ENCODE measurements at places on chromosomes 7 and 10.

DNA sequence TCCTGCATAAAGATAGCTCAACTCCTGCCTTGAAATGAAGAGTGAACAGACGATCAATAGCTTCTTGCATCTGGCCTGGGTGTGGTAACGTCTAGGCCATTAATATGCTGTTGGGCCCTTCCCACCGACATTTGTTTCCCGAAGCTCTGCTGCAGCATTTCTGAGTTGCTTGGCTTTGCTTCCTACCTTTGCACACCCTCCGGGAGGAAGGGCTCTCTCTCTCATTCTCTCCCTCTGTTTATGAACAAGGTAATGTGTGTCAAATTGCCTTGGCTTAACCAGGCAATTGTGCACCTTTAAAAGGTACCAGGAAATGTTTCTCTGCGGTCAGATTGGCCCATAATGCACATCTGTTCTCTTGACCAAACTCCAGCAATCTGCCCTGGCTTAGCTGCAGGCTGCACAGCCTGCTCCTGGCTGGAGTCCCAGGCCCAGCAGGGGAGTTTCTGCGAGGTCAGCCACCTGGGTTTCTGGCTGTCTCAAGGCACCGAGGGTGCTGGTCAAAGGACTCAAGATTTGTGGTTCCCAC lies 223.7 kb downstream of the SNX10 start:
- no peak for DNase-seq

- no peak for DNase-seq
Observed at GRCh38 chr10:112842832-112843360, 107.2 kb upstream of the TCF7L2 start.

DNA sequence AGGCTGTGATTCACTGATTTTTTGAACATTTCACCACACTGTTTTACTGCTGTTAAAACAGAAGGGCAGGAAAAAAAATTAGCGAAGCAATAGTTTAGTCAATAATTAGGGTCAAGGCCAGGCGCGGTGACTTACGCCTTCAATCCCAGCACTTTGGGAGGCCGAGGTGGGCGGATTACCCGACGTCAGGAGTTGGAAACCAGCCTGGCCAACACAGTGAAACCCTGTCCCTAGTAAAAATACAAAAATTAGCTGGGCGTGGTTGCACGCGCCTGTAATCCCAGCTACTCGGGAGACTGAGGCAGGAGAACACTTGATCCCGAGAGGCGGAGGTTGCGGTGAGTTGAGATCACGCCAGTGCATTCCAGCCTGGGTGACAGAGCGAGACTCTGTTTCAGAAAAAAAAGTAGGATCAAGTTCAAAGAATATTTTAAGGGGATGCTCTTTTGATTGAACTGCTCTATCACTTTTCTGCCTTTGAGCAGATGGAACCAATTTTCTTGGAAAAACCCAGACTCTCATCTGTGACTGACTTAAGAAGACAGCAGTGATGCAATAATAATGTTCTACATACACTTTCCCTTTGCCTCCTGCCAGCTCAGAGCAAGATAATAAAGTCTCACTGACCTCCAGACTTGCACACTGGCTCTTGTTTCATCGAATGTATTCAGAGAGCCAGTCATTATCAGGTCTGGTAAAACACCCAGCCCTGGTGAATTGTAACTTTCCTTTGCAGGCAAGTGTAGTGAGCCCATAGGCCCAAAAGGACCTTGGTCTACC lies 1.6 kb upstream of the PPA1 start:
- no peak for DNase-seq

DNA sequence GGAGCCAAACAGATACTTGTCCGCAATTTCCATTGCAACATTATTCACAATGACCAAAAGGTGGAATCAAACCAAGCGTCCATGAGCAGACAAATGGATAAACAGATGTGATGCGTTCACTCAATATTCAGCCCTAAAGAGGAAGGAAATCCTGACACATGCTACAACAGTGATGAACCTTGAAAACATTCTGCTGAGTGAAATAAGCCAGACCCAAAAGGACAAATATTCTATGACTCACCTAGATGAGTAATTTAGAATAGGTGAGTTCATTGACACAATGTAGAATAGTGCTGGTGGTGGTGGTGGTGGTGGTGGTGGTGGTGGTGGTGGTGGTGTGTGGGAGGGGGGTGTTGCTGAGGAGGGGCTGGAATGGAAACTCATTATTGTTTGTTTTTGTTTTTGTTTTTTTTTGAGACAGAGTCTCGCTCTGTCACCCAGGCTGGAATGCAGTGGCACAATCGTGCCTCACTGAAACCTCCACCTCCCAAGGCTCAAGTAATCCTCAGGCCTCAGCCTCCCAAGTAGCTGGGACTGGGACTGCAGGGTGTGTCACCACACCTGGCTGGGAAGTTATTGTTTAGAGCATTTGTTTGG lies 28.6 kb downstream of the SMKR1 start:
- DNase-seq = peak; percentile 26

DNA sequence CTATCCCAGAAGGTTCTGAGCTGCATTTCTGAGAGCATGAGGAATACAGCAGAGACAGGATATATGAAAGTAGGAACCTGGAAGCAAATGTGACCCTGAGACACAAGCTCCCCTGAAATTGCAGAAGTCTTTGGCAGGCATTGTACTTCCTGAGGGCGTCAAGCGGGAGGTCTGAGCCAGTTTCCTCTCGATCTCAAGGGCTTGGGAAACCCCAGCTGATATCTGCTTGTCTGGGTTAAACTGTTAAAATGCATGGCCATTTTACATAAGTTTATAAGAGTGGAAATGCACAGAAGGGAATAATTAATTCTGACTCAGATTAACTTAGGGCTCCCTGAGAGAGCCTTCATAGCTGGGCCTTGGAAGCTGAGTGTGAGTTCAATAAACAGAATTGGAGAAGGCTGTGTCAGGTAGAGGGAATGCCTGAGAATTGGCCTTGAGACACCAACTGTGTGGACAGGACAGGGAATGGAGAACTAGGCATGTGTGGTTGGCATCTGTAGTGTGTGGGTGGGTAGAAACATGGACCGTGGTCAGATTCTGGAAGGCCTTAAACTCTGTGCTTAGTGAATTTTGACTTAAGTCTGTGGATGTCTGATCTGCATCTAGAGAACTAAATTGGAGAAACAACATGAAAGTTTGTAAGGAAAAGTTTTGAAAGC lies 53.3 kb downstream of the WIPF3 start:
- no peak for DNase-seq

GRCh38 chr10:78728176-78728575 lies 340.6 kb upstream of the ZMIZ1 start:
- no peak for DNase-seq

GRCh38 chr7:80720146-80720545 lies 81.7 kb downstream of the CD36 start:
- no peak for DNase-seq

DNA sequence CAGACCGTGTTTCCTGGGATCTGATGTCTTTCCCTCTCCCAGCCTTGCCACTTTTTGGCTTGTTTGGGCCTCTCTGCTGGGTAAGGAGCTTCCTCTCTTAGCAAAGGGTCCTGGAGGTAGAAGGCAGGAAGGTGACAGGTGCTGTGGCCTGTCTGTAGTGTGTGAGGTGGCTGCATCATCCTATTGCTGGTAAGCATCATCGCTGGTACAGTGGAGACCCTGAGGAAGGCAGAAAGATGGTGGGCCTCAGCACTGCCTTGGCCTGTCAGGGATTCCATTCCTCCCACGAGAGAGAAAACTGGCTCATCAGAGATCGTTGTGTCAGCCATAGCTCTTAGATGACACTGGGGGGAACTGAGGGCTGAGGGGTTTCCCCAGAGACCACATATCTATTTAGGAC lies 46.5 kb downstream of the ZMIZ1 start:
- no peak for DNase-seq

DNA sequence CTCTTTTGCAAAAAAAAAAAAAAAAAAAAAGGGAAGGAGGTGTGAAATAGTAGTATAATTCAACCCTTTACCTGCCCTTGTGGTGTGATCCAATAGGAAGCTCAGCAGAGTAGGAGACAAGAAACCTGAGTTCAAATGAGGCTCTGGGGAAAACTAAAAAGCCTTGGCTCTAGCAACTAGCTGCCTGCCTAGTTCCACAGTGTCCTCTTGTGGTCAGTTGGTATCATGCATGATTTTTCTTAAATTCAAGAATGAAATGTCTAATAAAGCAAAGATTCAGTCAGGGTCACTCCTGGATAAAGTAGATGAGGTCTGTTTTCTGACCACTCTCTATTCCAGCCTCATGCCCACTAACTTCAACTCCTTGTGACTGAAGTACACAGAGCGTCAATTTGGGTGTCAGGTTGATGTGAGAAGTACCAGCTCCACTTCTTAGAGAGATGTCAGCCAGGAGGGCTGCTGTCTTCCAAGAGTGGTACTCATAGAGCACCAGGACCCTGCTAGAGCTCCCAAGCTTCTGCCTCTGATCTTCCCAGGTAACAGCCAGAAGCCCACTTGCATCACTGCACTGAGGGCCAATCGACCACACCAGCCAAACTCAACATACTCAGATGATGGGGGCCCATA lies 10.5 kb downstream of the LSM5 start:
- DNase-seq = no peak

DNA sequence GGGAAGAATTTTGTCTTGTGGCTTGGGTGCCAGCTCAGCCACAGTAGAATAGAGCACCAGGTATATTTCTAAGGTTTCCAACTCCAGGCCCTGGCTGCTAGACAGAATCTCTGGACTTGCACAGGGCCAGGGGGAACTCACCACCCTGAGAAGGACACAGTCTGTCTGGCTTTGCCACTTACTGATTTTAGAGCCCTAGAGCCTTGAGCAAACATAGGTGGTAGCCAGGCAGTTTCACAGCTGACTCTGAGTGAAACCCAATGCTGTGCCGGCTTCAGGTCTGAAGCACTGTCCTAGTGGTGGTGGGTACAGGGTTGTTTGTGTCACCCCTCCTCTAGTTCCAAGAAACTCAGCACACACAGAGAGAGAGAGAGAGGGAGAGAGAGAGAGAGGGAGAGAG lies 81.6 kb downstream of the TES start:
- DNase-seq = no peak

DNA sequence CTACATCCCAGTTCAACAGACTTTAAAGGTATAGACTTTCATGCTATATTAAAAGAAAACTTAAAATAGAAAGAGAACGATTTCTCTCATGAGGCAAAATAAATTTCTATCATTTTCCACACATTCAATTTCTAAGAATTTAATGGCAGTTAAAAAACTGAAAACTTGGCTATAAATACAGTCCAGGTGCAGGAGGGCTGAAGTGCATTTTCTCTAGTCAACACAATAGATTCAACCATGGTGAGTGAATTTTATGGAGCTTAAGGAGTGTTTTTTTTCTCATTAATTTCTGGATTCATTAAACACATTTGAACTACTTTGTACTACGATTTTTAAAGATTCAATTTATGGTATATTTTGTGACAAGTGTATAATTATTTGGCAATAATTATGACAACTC lies 240.8 kb upstream of the SLC26A5 start:
- DNase-seq = no peak

DNA sequence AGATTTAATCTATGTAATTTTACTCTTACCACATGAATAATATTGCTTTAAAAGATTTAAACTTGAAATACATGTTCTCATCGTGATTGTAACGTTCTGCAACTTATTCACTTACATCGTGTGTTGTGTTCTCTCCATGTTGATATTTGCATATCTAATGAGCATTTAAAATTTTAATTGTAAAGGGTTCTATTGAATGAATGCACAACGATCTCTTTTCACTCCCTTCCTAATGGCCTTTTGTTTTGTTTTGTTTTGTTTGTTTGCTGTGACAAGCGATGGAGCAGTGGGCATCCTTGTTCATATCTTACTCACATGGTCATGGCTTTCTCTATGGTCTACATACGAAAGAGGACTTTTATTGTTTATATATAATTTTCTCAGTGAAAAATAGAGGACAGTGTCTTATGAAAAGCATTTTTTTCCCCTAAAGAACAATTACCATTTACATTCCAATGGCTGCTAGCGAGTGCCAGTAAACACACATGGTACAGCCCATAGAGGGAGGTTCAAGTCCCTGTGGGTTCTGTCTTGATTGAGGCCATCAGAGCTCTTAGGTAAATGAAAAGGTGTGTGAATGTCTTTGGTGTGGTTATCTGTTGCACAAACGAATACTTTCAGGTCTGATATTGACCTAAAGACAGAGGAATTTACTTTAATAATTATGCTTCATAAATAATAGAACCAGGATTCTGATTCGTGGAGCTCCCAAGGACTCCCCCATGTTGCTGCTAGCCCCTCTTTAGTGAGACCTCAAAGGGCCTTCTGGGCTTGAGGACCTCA lies 32.4 kb downstream of the BTBD16 start:
- DNase-seq = no peak

DNA sequence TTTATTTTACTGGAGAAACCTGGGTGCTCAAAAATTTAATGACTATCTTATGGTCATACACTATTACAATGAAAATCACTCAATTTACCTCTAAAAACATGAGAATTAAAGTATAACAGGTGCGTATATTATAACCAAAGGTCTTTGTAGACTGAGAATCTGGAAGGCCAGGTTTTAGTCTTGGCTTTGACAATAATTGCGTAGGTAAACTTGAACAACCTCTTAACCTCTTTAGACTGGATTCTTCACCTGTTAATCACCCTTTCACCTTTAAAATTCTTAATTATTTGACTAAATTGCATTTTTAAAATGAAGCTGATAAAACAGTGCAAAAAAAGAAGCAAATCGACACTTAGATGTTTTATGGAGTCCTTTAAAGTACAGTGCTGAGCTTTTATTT lies 156.1 kb downstream of the SEMA3E start:
- no peak for DNase-seq

- no peak for DNase-seq
Observed at GRCh38 chr10:124671486-124672075, 72.6 kb downstream of the FAM53B start.

DNA sequence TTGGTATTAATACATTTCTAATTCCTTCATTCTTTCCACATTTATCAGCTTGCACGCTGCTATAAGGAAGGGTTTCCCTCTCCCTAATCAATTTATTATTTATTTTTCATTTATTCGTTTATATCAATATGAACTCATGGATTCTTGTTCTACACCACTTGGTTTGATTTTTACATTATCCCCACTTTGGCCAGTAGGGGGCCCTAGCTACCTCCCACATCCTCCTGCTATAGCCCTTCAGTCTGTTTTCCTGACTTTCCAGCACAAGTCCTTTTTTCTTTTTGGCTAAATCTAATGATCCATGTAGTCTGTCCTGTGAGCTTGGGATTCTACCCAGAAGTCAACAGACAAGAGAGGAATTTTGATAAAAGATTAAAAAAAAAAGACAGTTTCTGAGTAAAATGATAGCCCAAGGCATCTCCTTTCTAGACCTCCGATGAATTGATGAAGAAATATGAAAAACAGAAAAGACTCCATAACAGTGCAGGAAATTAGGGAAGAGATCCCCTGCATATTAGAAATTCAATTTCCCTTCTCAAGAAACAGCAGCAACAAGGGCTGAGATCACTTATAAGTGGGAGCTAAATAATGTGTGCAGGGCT lies 47.7 kb downstream of the LYZL2 start:
- peak; percentile 21 for DNase-seq

DNA sequence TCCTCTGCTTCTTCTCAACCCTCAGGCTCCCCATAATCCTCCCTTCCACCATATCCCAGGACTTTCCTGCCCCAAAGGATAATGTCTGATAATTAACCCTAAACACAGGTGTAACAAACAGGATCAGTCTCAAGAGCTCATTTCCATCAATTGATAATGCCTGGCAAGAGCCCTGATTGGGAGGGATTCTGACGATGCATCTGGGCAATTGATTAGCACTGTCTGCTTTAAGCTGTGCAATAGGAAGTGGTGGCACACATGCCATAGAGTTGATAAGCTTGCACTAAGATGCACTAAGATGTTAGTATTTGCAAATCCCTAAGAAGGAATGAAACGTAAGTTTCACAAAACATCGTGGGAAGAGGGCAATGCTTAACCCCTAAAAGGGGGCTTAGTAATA lies 27.4 kb upstream of the EGR2 start:
- no peak for DNase-seq
